ENCODE measurements at places on chromosomes 7 and 10. TPM values are rescaled to one million over a fixed set of nuclear protein-coding genes. Genes with fewer than 3 reads are reported as not detected.

- H3K27me3 ChIP-seq, result no peaks in the 10 kb centered on the region
- no peak for DNase-seq
- no peaks in the 10 kb centered on the region for H3K4me1 ChIP-seq
- H3K27ac ChIP-seq, result no peak overlapping the region
Observed at GRCh38 chr7:104045183-104045582, 55.7 kb upstream of the RELN start.

Gene HTR7
- total RNA-seq, result 0.52 TPM

- H3K36me3 ChIP-seq, result no peaks in the 10 kb centered on the region
- H3K4me3 ChIP-seq, result no peak overlapping the region
- no peak for DNase-seq
- no peaks in the 10 kb centered on the region for H3K4me1 ChIP-seq
- H3K27me3 ChIP-seq, result no peaks in the 10 kb centered on the region
Observed at GRCh38 chr7:70920876-70921275, 211.1 kb upstream of the GALNT17 start.

DNA sequence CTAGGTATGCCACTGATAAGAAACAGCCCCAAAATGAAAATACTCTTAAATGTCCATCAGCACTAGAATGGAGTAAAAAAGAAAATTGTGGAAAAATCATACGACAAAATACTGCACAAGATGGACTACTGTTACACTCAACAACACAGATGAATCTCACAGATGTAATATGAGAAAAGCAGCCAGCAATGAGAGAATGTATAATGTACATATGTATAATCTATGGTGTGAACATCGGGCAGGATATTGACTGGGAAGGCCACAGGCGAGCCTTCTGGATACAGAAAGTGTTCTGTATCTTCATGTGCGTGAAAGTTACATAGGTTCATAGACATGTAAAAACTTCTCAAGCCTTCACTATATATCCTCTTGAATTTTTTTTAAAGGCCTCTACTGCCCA is 212.6 kb downstream of the PARD3 start:
- H3K4me3 ChIP-seq, result no peak overlapping the region
- H3K36me3 ChIP-seq, result no peaks in the 10 kb centered on the region
- no peak for DNase-seq

DNA sequence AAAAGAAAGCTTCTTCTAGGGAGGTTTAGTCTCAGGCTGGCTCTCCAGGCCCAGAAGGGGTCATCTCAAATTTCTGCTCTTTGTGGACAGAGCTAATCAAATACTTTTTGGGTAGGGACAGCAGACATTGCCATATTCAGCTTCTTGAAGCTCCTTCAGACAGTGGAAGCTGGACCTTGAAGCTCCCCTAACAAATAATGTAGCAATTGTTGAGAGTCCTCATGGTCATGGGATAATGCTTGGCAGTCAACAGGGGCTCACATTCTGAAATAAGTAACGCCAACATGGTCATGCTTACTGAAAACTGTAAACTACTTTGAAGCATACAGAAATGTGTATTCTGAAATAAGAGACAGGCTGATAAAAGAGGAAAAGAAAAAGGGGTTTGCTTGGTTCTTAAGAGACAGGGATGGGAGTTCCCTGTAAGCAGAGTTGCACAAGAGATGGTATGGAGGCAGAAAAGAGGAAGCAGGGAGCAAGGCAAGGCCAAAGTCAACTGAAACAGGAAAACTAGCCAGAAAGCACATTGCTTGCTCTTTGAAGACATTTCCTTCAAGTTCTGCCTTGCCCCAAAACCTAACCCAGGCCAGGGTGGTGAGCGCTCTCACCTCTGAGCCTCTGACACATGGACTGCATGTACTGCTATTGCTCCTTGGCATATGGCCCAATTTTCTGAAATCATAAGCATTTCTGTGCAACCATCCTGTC is 53.1 kb upstream of the KMT2E start:
- no peaks in the 10 kb centered on the region for H3K36me3 ChIP-seq
- H3K4me3 ChIP-seq, result no peak overlapping the region
- H3K4me1 ChIP-seq, result no peaks in the 10 kb centered on the region
- H3K27me3 ChIP-seq, result no peaks in the 10 kb centered on the region
- no peak overlapping the region for H3K27ac ChIP-seq

Gene CTAGE8
- 9.9 TPM for total RNA-seq

- H3K4me3 ChIP-seq, result no peak overlapping the region
- no peaks in the 10 kb centered on the region for H3K36me3 ChIP-seq
- H3K27ac ChIP-seq, result no peak overlapping the region
- H3K27me3 ChIP-seq, result peaks cover 100% of the 10 kb centered on the region
- no peak for DNase-seq
Observed at GRCh38 chr7:157520249-157520648, 183.4 kb downstream of the DNAJB6 start.

DNA sequence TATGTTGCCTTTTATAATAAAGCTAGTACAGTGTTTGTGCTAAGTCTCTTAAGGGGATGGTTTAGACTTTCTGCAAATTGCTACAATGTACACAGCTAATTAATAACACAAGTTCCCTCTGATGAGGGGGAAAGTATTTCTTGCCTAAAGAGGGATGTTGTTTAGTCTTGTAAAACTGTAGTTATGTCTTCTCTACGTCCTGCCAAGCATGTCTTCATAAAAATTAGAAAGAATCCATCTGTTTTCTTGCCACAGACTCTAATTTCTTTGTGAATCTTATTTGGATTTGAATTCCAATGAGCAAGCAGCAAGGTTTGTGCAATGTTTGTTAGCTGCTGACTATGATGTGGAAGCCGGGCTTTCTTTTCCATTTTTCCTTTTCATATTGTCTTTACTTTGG is 28.2 kb downstream of the ADARB2 start:
- no peaks in the 10 kb centered on the region for H3K36me3 ChIP-seq
- DNase-seq, result no peak
- no peak overlapping the region for H3K4me3 ChIP-seq
- no peak overlapping the region for H3K27ac ChIP-seq
- H3K4me1 ChIP-seq, result no peaks in the 10 kb centered on the region
- H3K27me3 ChIP-seq, result peaks cover 19% of the 10 kb centered on the region

DNA sequence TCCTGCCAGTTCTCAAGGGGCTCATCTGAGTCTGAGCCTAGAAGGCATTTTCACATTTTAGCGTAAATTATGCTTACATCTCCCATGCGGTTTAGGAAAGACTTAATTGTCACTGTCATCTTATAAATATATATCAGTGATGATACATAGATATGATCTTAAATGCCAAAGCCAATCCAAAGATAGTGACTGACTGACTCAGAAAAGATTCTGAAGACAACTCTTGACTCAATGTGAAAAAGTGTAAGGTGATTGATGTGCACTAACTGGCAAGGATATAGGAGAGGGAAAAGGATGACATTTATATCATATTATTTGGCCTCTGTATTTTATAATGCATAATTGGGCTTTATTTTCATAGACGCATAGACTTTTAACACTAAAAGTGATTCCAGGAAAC is 84.9 kb upstream of the LRRN3 start:
- no peak overlapping the region for H3K4me3 ChIP-seq
- H3K4me1 ChIP-seq, result no peaks in the 10 kb centered on the region
- DNase-seq, result no peak
- no peak overlapping the region for H3K27ac ChIP-seq
- H3K27me3 ChIP-seq, result no peaks in the 10 kb centered on the region

Gene NEUROD6
- not detected for total RNA-seq

DNA sequence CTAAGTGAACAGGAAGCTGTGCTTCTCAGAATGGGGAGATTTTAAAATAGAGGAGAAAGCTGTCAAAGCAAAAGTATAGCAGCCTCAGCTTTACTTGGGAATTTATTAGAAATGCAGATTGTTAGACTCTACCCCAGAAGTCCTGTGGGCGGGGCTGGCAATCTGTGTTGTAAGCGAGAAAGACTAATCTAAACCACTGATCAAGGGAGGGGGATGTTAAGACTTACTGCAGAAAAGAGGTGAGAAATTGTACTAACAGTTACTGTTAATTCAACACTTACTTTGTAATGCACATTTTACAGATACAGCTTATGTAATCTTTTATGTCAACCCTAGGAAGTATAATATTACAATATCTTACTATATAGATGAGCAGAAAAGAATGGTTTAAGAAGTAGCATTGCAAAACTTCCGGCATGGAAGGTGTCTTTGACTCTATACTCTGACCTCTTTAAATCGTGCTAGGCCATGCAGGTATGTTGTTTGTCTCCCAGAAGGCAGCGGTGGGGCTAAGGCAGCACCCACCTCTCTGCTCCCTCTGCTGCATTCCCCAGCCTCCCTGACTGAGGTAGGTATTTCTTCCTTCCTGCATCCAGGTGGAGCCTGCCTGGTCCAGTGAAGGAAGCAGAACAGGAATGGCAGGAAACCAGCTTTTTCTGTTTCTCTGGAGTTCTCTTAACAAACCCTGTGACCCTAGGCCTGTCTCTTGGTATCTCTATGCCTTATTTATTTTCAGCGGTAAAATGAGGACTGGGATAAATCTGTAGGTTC is 462.2 kb downstream of the AUTS2 start:
- no peak overlapping the region for H3K4me3 ChIP-seq
- H3K36me3 ChIP-seq, result no peaks in the 10 kb centered on the region
- H3K27ac ChIP-seq, result no peak overlapping the region
- H3K27me3 ChIP-seq, result no peaks in the 10 kb centered on the region
- H3K4me1 ChIP-seq, result no peaks in the 10 kb centered on the region
- no peak for DNase-seq

Gene CTNNA3
- not detected for total RNA-seq

Gene EPO
- 0.30 TPM for total RNA-seq

GRCh38 chr10:15901889-15902288 is 41.6 kb upstream of the MINDY3 start:
- no peak for DNase-seq
- H3K27me3 ChIP-seq, result peaks cover 4% of the 10 kb centered on the region
- no peak overlapping the region for H3K4me3 ChIP-seq
- H3K36me3 ChIP-seq, result no peaks in the 10 kb centered on the region
- no peaks in the 10 kb centered on the region for H3K4me1 ChIP-seq
- H3K27ac ChIP-seq, result no peak overlapping the region

- no peak for DNase-seq
- no peak overlapping the region for H3K4me3 ChIP-seq
- no peaks in the 10 kb centered on the region for H3K27me3 ChIP-seq
Observed at GRCh38 chr10:107614939-107615685, 450.6 kb upstream of the SORCS1 start.

Measured in PC-9 (cell line).